ENCODE measurements at places on chromosomes 7 and 10.

GRCh38 chr10:60335708-60336107, 54.0 kb downstream of the ANK3 start:
- no peak for DNase-seq

- no peak for DNase-seq
Observed at GRCh38 chr7:133409966-133410365, 157.1 kb downstream of the EXOC4 start.

DNA sequence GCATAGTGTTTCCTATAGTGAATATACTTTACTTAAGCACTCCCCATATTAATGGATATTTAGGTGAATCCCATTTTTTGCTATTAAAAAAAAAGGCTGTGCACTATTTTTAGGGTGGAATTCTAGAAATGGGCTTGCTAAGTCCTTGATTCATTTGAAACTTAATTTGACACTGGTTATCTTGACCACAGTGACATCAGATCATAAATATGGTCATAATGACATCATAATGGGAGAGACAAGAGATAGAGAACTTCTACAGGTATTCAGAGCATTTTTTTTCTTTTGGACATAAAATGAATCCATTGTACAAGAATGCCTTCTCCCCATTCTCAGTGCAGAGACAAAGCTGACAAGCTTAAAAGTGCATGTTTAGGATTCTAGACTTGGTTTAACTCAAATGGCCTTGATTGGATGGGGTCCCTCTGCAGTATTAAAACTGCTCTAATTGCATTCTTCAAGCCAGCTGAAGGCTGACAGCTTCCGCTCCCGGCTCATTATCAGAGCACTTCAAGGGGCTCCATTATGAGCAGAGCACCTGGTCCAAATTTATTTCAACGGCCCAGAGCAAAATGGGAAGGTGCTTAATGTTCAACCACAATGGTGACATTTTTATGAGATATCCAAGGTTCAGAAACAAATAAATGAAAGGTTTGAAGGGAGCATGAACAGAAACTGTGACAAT, 104.8 kb downstream of the JAZF1 start:
- DNase-seq = no peak

DNA sequence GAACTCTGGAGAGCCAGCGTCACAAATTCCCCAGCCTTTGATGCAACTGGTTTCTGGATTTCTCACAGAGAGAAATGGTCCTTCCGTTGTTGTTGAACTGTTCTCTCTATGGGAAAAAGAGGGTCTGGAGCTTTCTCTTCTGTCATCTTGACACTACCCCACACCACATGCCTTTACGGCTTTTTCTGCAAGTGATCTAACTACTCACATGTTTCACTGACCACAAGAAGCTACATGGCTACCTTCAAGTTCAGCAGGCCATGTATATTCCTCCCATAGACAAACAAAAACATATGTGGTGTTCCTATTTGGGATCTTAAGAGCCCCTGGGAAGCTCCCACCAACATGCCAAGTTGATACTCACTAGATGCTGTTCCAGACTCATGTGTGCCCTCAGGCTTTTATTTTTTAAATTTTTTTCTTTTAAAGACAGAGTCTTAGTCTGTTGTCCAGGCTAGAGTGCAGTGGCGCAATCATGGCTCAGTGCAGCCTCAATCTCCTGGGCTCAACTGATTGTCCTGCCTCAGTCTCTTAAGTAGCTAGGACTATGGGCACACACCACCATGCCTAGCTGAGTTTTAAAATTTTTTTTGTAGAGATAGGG, 72.0 kb downstream of the RNF216 start:
- DNase-seq = no peak

DNA sequence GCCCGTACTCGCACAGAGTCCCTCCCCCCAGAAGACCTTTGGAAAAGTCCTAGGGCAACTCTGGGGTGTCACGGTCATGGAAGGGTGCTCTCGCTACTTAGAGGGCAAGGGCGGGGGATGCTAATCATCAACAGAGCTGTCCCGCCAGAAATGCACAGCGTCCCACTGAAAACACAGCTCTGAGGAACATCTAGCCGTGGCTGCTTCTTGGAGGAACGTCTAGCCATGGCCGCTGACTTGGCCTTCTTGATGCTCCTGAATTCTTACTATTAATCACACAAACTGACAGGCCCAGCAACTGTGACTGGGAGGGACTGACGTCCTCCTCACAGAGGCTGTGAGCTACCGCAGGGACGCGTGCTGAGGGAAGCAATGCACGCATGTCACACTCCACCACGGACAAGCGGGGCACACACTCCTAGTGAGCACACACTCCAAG, 1.7 kb downstream of the TUBGCP2 start:
- no peak for DNase-seq

DNA sequence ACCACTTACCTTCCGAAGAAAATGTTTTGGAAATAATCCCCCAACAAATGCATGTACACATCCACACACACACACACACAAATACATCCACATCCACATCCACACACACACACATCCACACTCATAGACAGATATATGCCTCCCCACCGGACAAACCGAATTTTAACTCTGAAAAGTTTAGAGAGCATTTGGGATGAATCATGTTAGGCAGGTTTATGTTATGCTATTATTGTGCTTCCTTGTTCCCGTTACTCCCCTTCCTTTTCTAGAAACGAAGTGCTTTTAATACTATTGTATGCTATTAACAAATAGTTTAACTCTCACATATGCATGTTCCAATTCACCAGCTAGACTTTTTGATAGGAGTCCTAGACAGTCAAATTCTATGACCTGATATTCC, 91.5 kb downstream of the FAS start:
- no peak for DNase-seq

DNA sequence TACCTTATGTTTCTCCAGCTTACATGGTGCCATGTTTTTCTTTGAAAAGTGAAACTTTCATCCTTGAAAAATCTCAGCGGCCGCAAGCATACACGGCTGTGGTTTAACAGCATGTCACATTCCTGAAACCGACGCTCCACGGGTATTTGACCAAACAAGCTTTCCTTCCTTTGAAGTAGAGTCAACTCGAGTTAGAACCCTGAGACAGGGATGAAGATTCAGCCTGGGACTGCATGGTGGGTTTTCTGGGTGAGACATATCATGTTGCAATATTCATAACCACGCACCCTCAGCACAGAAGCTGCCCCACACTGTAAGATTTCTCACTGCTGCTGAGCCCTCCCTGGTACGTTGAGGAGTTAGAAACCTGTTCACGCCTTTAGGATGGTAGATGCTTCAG, 8.1 kb downstream of the CYP26A1 start:
- no peak for DNase-seq

GRCh38 chr10:34647160-34647559, 167.9 kb downstream of the PARD3 start:
- DNase-seq = no peak

- no peak for DNase-seq
Observed at GRCh38 chr7:155685070-155685790, 40.8 kb downstream of the RBM33 start.

GRCh38 chr7:42448901-42449300, 211.9 kb upstream of the GLI3 start:
- no peak for DNase-seq

DNA sequence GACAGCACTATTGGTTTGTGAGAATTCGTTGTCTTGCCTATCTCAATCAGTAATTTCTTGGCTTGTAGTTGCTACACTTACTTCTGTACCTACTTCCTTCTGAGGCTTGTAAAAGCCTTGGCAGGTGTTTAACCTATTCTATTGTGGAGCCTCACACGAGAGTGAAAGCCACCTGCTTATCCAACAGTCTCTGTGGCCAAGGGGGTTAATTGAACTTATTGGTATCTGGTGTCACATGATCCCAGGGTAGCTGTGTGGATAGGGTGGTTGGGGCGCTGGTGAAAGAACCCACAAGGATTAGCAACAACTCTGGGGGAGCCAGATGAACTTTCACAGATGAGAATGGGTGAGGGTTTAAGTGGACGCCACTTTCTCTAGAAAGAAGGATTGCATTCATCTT, 13.9 kb upstream of the ATP6V0E2 start:
- no peak for DNase-seq

DNA sequence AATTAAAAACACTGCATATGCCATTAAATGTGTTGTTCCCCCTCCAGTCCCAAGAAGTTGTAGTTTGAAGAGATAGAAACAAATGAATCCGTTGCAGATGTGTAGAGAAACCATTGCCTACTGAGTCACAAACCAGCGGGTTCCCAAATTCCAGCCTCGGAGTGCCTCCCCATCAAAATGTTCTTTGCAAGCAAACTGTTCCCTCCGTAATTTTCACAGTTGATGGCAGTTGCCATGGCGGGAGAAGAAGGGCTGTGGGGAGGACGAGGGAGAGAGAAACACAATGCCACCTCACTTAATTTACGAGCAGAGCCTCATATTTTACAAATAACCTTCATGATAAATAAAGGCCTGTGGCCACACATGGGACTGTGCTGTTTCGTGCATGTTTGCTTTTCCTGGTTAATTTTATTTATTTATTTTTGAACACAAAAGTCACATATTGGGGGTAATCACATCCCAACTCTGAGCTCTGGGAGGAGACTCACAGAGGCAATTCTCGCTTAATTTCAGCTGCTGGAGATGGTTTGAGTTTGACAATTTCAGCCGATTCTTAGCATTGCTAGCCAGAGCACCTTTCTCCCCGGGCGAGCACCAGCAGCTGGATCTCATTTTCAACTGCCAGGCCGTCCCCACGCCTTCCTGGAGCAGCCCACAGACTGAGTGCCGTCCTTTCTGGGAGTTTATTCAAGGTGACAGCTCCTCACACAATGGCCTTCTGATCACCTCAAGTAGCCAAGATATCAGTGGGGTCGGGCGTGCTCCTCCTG, 1084.2 kb downstream of the KCNMA1 start:
- no peak for DNase-seq

GRCh38 chr10:120456143-120456625, 843 bp upstream of the PLPP4 start:
- DNase-seq = no peak

DNA sequence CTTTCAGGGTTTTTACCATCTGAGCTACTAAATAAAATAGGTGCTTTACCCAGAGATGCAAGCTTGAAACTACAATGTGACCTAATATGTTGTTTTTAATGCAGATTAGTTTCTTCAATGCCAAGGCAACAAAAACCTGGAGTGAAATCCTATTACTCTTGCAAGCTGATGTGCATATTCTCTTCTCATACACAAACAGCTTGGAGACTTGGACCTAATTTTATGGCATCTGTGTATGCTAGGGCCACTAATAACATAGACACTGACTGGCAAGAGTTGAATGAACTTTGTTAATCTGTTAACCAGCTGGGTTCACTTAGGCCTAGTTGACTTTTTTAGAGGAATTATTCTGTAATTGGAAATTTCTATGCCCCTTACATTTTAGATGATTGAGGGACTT, 23.4 kb upstream of the SMIM30 start:
- no peak for DNase-seq

DNA sequence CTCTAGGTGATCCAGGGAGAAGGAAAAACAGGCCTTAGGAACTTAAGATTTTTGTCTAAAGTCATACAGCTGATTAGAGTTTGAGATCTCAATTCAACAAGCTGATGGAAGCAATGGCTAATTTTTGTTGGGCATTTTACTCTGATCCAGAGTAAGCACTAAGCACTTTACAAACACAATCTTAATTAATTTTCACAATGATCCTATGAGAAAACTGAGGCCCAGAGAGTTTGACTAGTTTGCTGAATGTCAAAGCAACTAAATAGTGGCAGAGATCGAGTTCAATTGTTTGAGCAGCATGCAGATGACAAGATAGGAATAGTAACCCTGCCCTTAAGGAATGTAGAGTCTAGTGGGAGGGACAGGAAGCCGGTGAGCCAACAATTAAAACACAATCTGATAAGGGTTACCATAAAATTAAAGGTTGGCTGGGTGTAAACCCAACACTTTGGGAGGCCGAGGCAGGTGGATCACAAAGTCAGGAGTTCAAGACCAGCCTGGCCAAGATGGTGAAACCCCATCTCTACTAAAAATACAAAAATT, 13.5 kb upstream of the RPEL1 start:
- no peak for DNase-seq

DNA sequence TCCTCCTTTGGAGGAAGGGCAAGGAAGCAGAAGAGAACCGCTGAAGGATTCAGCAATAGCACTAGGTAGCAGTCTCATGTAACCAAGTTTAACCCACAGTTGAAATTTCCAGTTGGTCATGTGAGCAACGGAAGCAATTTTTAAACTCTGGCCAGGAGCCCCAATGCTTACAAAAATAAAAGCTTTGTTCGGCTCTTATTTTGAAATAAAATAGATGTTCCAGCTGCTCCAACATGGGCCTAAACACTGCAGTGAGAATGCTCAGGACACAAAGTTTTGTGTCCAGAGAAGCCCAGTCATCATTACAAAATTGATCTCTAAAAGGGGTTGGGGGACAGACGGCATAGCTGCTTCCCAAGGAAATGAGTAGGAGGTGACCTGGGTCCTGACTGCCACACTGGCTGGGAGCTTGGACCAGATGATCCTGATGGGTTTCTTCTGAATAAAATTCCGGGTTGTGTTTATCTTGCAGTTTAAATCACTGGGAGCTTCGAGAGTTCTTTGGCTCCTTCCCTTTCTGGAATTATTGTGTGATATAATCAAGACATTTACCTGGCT, 452 bp upstream of the TMEM140 start:
- no peak for DNase-seq

DNA sequence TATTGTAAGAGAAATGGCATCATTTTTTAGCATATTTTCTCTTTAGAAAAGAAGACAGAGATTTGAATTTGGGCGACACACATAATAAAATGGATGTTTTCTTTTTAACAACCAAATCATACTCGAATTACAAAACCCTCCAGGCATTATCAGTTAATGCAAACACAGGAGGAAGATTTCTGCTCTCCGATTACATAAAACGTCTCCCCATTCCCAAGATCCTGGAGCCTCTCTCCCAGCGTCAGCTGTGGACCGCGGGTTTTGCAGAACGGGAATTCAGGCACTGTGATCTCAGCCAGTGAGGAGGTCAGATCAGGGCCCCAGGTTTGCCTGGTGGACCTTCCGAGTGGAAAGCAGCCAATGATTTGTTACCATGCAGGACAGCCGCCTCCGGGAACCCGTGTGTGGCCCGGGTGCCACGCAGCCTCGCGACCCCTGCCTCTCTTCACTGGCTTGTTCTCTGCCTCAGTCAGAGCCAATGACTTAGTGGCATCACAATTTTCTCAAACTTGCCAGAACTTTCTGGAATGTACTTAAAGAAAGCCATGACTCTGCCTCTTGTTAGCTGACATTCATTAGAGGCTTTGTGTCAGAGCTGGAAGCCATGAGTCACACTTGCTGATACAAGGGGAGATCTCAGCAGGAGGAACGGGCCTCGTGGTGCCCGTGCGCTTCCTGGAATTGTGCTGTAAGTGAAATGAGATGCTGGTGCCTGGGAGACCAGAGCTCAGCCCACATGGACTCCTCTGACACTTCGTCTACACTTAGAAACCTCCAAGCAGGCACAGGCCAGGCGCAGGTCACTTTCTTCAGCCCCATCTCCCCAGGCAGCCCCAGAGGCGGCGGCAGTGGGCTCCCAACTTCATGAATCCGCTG, 246.1 kb downstream of the KLF6 start:
- no peak for DNase-seq

- DNase-seq = no peak
Observed at GRCh38 chr7:139777133-139777891, 486 bp downstream of the HIPK2 start.

GRCh38 chr7:69399401-69399800, 198.9 kb upstream of the AUTS2 start:
- DNase-seq = no peak
